ENCODE measurements at places on chromosomes 2 and 18.

DNA sequence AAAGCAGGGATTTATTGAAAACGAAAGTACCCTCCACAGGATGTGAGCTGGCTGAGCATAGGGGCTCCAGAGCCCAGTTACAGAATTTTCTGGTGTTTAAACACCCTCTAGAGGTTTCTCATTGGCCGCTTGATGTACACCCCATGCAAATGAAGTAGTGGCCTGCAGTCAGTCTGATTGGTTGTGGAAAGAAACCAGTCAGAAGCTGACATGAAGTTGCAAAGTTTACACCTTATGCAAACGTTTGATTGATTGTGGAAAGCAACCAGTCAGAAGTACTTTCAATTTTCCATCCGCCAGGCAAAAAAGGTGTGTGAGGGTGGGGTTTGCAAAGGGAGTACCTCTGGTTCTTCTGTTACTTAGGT lies 62.3 kb downstream of the VWA3B start:
- DNase-seq = no peak

- no peak for DNase-seq
Measured at GRCh38 chr2:154443919-154444318, 254.6 kb upstream of the KCNJ3 start.

- DNase-seq = no peak
Measured at GRCh38 chr2:113124984-113125855, 2.2 kb upstream of the IL1RN start.

DNA sequence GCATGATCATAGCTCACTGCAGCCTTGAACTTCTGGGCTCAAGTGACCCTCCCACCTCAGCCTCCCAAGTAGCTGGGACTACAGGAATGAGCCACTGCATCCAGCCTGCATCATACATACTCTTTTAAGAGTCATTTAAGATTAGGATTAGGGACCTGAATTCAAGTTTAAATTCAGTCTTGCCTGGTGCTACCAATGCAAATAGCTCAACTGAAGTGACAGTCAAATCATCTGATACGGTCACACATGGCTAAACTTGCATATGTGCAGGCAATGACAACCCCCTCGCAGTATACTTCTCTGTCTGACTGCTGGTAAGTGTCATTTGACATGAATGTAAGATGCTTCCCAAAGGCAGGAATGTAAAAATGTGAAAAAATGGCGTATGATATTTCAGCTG lies 31.8 kb upstream of the TMEM131 start:
- DNase-seq = no peak
